Natural killer cell treated with Interleukin-12 subunit alpha and Interleukin-12 subunit beta and Interleukin-15 and Interleukin-18, amount 100 ng/mL, for 72 hours (primary cell): ENCODE measurements at places on chromosomes 3 and 15.

GRCh38 chr3:15766406-15766805 is 31.4 kb downstream of the ANKRD28 start:
- DNase-seq, result no peak

- no peak for DNase-seq
Measured at GRCh38 chr15:63473999-63474809, 30.2 kb upstream of the USP3 start.

GRCh38 chr15:87312221-87312620 is 944.3 kb downstream of the NTRK3 start:
- no peak for DNase-seq

DNA sequence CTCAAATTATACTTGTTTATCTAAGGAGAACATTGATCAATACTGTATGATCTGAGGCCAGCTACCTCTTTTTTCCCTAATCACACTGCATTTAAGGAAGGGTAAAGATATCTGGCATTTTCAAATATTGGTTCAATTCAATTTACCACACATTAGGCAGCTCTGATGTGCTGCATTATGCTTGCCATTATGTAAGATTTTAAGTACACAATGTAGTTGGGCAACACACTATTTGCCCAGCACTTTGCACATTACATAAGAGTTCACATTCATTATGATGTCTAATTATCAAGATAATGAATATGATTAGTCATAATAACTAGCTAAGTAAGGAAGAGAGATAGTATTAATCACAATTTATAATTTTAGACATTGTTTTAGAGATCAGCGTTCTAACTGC is 196.3 kb downstream of the BCHE start:
- no peak for DNase-seq

- DNase-seq, result no peak
Measured at GRCh38 chr3:161263057-161263456, 41.9 kb downstream of the NMD3 start.

GRCh38 chr3:151579571-151580270 is 118.9 kb upstream of the IGSF10 start:
- DNase-seq, result no peak

DNA sequence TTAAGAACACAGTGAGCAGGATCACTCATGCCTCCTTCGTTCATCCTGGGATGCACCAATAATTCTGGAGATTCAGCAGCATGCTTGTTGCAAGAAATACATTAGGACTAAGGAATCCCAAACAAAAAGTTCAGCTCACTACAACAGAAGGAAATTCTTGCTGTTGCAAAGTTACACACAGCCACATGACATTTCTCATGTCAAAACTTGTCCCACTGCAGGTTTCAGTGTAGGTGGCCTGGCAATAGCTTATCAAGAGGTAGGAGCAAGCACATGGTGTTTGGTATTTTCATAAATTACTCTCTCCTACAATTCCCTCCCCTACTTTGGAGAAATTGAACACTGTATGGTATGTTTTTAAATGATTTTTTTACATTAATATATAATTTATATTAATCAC is 399.6 kb upstream of the EPHA3 start:
- no peak for DNase-seq

- DNase-seq, result no peak
Measured at GRCh38 chr15:101161656-101162055, 90.2 kb downstream of the CHSY1 start.

- no peak for DNase-seq
Measured at GRCh38 chr3:169846458-169847193, 23.1 kb downstream of the LRRC31 start.

- no peak for DNase-seq
Measured at GRCh38 chr3:191148131-191148530, 50.9 kb upstream of the OSTN start.

GRCh38 chr15:31175484-31175883 is 74.0 kb upstream of the TRPM1 start:
- DNase-seq, result no peak

DNA sequence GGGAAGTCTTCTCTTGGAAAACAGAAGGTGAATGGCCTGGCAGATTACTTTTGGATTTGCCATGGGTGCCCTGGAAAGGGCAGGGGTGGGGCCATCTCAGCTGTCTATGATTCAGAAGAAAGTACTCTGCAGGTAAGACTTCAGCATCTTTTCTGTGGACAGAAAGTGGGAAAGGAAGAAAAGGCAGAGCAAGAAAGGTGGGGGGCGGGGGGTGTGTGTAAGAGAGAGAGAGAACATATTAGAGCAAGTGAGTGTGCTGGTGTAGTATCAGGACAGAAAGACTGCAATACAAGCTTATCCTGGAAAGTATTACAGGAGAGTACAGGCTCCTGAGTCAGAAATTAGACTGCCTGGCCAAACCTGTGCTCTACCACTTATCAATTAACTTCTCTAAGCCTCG is 5.5 kb downstream of the TAGLN3 start:
- no peak for DNase-seq

DNA sequence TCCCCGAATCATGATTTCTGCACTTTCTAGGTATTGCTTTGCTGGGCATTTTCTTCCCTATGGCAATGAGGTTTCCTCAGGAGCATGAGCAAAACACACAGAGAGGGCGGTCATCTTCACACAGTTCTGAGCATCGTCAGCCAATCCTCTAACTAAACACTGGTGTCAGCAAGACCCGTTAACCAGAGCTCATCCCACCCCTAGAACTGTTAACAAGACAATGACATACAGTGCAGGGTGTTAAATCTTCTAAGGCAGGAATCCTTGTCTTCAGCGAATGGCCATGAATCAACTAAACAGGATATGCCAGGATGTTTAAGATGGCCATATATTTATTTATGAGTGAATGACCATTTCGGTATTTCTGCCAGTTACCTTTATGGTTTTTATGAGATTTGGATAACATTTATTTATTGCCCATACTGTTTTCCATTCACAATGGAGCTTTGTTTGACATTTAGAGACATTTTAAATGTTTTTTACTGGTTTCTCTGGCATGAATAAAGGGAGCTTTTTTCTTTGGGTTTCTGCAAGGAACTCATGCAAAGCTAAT is 411.5 kb upstream of the PROK2 start:
- DNase-seq, result no peak

- DNase-seq, result peak; percentile 80
Measured at GRCh38 chr15:38671675-38672254, 107.2 kb upstream of the RASGRP1 start.

GRCh38 chr3:193271101-193271840 is 30.2 kb downstream of the PLAAT1 start:
- DNase-seq, result no peak

GRCh38 chr3:58151637-58152036 is 59.1 kb downstream of the DNASE1L3 start:
- no peak for DNase-seq
